Spinal cord (tissue), 10 donors: ENCODE measurements at places on chromosomes 1 and 21. TPM values are rescaled to one million over a fixed set of nuclear protein-coding genes. Genes with fewer than 3 reads are reported as not detected.

ZNF695 gene
- 3.8 TPM for total RNA-seq

FAM163A gene
- 0.55 TPM for total RNA-seq

PGLYRP4 gene
- total RNA-seq: not detected

MCOLN3 gene
- total RNA-seq: 0.77 TPM

CYP4B1 gene
- total RNA-seq: 0.66 TPM

HES3 gene
- total RNA-seq: not detected

NBPF4 gene
- 0.10 TPM for total RNA-seq

ALX3 gene
- 1.8 TPM for total RNA-seq

SYTL1 gene
- 3.6 TPM for total RNA-seq

IQGAP3 gene
- 4.9 TPM for total RNA-seq

RGL1 gene
- 53.4 TPM for total RNA-seq

NUDT4B gene
- total RNA-seq: 2.8 TPM

MCOLN2 gene
- 0.77 TPM for total RNA-seq

DNA sequence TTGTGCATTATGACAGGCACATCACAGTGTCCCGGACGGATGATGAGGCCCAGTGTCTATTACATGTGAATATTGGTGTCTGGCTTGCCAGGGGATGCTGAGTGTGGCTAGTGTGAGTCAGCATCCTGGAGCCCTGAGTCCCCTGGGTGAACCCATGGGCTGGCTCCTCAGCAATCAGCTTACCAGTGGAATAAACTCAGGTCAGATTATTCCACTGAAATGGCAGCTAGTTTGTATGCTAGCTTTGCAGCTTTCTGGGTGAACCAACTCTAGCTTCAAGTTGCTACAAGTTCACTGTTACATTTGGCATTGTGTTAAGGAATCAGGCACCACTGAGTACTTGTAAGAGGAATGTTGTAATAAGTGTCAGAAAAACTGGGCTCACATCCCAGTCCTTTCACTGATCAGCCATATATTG lies 23.9 kb upstream of the RPTN start:
- no peak for DNase-seq

- no peak for DNase-seq
Observed at GRCh38 chr1:192967901-192968300, 91.3 kb downstream of the UCHL5 start.

- DNase-seq: peak; percentile 53
Observed at GRCh38 chr1:2594001-2594640, 7.5 kb downstream of the PRXL2B start.

DNA sequence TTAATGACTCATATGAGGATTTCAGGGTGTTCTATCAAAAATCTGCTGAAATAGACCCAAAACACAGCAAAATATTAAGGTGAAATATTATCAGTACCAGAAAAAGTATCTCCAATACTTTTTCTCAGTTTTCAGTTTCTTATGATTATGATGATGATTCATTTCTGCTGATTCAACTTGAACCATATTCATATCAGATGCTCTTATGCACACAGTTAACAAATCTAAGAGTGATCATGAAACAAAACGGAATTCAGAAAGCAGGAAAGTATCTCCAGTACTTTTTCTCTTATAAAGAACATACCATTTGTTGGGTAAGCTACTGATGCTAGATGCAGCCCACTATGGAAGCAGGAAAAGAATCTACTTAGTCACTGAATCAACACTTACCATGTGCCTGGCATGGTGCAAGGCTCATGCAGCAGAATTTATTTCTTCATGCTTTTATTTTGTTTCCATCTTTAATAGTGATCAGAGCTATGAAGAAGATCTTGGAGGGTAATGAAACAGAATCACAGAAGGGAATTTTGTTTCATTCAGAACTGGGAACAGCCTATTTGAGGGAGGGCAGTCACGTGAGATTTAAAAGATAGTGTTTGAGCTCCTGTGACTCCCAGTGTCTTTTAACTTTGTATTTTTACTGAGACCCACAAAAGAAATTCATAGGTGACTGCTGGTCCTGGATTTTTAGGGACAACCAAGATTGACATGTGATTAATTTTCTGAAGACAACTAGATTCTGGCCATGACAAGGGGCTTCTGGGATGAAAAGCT lies 480.6 kb downstream of the SETD4 start:
- DNase-seq: no peak

- no peak for DNase-seq
Observed at GRCh38 chr1:183289051-183289496, 103.0 kb downstream of the LAMC2 start.

DNA sequence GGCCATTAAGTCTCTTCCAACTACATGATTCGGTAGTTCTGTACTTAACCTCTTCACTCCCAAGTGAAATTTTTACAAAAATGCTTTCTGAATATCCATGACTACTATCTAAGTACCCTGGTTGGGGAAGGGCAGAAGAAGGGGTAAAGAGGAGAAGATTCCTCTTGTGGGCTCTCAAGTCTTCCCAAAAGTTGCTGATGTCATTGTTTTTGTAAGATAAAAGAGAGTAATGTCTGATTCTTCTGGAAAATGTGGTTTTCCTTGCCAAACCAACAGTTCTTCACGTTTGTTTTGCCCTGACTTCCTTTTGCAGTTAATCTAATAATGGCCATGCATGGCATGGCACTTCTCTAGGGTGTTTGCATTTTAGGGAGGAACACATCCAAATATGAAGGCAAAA lies 34.7 kb upstream of the AK4 start:
- no peak for DNase-seq

GRCh38 chr1:218362418-218363076 lies 17.4 kb downstream of the TGFB2 start:
- DNase-seq: no peak

- no peak for DNase-seq
Observed at GRCh38 chr1:159341736-159342135, 39.6 kb downstream of the FCER1A start.

DNA sequence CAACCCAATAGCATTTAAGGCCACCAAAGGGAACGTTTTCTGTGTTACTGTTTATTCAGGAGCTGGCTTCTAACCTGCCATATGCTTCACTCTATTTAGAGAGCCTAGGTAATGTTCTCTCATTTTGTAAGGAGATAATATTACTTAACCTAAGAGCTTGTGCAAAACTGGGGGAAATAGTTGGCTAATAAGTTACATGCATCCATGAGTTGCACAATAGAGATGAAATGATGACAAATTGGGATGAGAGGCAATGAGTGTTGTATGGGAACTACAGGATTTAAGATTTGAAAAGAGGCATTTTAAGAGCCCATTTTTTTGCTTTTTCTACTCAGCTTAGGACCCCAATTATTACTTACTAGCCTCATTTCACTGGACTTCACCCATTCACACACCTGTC lies 151.0 kb downstream of the ST6GALNAC3 start:
- no peak for DNase-seq

- DNase-seq: no peak
Observed at GRCh38 chr1:75514270-75514669, 96.6 kb downstream of the SLC44A5 start.

DNA sequence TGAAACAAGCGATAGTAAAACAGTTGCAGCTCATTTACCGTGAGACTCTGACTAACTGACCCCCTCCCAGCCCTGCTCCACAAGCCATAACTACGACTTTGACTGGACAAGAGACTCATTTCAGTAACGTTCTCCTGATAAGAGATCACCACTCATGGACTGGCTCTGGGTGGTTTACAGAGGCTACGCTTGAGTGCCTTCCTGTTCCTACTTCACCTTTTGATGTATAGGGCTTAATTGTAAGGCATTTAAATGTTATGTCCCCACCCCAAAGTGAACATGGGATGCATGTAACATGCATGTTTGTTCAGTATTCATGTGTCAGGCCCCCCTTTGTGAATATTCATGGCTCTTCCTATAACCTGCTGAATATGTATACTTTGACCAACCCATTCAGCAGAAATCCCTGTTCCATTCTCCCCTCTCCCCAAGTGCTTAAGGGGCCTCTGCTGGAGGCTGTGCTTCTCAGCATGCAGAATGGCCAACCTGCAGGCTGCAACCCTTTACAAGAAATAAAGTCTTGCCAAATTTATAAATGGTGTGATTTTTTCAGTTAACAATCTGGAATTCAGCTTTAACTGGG lies 50.7 kb upstream of the SPOCD1 start:
- DNase-seq: no peak

GRCh38 chr1:85398391-85399064 lies 66.4 kb downstream of the DDAH1 start:
- DNase-seq: no peak

- no peak for DNase-seq
Observed at GRCh38 chr1:95067568-95067967, 5.2 kb downstream of the ALG14 start.

- no peak for DNase-seq
Observed at GRCh38 chr1:81967951-81968350, 167.2 kb downstream of the ADGRL2 start.

DNA sequence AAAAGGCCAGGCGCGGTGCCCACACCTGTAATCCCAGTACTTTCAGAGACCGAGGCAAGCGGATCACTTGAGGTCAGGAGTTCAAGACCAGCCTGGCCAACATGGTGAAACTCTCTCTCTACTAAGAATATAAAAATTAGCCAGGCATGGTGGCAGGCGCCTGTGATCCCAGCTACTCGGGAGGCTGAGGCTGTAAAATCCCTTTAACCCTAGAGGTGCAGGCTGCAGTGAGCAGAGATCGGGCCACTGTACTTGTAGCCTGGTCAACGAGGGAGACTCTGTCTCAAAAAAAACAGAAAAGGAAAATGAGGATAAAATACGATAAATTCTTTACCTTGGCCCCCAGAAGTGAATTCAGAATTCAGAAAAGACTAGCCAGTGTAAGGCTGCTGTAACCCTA lies 1.6 kb downstream of the TMEM50B start:
- no peak for DNase-seq

DNA sequence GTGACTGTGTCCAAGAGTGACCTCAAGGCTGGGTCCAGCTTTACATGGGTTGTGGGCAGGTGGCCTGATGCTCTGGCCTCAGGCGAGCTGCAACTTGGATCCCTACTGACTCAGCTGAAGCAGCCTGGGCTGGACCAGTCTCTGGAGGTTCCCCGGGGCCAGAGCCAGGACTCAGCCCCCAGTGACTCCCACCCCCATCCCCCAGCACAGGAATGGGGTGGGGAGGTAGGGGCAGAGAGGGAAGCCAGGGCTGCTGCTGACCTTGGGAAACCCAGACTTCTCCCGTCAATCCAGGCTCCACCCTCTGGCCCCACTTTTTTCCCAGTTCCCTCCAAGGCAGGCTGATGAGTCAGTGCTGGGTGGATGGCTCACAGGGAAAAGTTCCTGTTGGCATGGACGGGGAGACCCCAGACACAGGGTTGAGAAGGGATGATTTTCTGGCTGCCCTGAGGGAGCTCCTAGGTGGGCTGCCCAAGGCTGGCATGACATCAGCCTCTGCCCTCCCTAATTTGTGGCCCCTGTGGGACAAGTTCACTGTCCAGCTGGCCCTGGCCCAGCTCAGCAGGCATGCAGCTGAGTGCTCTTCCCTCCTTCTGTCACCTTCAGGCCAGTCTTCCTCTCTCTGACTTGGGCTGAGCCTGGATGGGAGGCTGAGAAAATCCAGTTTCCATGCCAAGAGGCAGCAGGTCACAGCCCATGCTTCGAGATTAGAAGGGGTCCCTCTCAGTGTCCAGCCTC lies 2.2 kb downstream of the ZC3H12A start:
- no peak for DNase-seq

- DNase-seq: no peak
Observed at GRCh38 chr1:27438621-27439061, 46.2 kb downstream of the GPR3 start.

DNA sequence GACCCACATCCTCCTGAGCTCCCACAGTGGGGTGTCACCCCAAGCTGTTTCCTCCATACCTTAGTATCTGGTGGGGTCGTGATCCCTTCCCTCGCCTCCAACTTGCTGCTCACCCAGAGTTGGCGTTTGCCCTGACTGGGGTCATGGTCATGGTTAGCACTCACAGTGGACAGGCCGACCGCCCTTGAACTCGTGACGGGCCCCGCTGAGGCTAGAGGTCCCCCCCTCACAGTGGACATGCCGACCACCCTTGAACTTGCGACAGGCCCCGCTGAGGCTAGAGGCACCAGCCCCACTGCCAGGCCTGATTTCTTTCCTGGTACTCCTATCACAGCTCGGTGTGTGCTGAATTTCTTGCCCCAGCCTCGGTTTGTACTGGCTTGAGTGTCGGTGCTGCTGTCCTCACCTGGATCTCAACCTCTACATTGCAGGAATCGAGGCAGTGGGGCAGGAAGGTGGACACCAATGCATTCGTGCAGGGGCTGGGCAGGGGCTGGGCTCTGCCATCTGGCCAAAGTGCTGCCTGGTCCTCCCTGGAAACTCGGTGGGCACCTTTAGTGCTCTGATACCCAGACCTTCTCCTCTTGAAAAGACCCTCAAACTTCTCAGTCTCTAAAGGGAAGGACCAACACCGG lies 37.5 kb upstream of the AJAP1 start:
- no peak for DNase-seq

GRCh38 chr1:8497210-8497819 lies 179.4 kb downstream of the SLC45A1 start:
- DNase-seq: no peak

GRCh38 chr1:219731771-219732170 lies 118.9 kb upstream of the ZC3H11B start:
- DNase-seq: no peak

GRCh38 chr1:226912587-226913176 lies 27.4 kb upstream of the COQ8A start:
- no peak for DNase-seq

DNA sequence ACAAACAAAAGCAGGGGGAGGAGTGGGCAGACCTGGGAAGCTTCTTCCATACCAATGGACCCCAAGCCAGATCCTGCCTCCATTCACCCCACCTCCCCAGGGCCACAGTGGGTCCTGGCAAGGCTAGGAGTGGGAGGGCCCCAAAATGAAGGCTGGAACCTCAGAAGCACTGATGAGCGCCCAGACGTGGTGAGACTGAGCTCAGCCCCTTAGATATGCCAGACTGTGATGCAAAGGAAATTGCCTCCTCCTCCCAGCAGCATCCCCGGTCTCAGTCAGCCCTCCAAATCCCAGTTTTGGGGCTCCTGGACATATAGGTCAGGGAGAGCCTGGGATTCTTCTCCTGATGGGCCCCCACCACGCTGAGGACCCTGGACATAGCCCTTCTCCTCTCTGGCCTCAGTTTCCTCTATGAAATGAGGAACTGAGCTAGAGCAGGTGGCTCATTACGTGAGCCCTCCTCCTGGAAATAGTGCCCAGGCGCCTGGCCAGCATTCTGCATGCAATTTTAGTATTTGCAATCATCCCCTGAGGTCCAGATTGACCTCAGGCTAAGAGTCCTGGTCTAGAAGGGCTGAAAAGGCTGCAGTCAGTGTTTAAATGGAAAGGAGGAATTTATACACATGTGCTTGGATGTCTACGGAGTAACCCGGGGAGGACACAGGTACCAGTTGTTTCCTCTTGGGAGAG lies 33.5 kb downstream of the RHBG start:
- peak; percentile 76 for DNase-seq

- DNase-seq: no peak
Observed at GRCh38 chr1:10629091-10629815, 154.5 kb downstream of the PEX14 start.

- no peak for DNase-seq
Observed at GRCh38 chr1:40870135-40870728, 8.1 kb upstream of the CITED4 start.
